ENCODE measurements at places on chromosomes 1 and 21. TPM values are rescaled to one million over a fixed set of nuclear protein-coding genes. Genes with fewer than 3 reads are reported as not detected.

DNA sequence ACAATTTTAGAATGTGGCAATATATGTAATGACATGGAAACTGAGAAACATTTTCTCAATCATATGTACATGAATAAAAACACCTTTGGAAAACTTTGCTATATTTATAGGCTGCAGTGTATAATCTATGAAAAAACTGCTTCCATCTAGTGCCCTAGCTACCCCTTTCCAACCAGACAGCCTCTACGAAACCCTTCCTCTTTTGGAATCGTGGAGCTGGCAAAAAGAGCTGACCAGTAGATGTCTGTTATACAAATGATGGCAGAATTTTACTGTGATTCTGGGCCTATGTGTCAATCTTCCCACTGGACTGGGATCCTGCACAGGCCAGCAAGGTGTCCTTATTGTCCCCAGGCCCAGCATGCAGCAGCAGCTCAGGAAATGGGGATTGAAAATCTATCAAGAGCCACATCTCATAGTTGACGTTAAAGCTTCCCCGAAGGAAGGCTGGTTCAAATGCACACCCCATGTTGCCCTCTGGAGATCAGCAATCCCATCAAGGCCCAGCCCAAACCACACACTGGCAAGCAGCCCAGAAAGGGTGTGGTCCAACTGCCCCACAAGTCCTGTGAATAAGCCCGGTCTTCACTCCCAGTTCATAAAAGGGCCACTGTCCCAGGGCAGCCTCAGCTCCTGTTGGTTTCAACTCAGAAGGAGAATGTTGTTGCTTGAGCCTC lies 8.8 kb upstream of the FAM20B start:
- peak; percentile 94 for DNase-seq

GRCh38 chr1:7224644-7225043 lies 439.4 kb downstream of the CAMTA1 start:
- no peak for DNase-seq

GRCh38 chr1:236543065-236543669 lies 19.4 kb downstream of the LGALS8 start:
- DNase-seq = no peak

DNA sequence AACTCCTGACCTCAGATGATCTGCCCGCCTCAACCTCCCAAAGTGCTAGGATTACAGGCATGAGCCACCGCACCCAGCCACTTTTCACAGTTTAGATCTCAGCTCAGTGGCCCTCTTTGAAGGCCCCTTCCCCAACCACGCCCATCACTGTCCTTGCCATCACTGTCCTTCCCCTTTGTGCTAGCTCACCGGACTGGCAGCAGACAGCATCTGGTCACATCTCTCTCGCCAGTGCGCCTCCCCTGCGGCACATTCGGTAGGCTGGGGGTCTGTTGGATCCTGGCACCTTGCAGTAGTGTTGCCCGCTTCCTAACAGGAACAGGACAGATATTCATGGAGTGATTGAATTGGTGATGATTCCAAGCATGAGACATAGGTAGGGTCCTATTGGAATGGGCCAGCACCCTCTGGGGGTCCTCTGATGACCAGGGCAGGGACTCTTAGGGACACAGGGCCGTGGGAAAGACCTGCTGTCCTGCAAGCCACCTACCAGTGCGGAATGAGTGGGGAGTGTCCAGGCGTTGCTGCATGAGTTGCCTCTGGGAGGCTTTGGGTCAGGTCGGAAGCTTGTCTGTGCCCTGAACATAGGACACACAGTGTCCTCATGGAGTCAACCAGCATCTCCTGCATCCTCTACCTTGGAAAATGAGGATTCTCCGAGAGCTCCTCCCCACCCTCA lies 178.8 kb upstream of the VAMP3 start:
- DNase-seq = no peak

DNA sequence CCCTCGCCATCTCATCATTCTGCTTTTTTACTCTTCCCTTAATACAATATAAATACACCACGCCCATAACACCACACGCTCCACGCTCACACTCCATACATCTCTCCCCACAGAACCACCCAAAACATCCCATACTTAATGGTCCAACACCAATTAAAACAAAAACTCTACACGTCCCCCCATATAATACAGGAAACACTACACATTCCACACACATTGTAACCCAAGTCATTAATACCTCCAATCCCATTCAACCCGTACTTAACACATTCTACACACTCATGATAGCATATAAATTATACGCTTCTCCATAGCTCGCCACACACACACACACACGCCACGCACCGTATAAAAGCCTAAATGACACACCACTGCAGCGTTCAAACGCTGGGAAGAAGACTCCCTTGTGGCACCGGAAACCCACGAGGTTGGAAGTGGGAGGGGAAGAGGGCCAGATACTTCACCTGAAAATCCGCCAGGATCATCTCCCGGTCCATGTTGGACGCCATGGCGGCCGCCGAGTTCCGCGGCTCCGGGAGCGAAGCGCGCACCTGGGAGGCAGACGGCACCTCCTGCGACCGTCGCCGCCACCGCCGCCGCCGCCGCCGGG lies 659 bp downstream of the FAF1 start:
- no peak for DNase-seq

DNA sequence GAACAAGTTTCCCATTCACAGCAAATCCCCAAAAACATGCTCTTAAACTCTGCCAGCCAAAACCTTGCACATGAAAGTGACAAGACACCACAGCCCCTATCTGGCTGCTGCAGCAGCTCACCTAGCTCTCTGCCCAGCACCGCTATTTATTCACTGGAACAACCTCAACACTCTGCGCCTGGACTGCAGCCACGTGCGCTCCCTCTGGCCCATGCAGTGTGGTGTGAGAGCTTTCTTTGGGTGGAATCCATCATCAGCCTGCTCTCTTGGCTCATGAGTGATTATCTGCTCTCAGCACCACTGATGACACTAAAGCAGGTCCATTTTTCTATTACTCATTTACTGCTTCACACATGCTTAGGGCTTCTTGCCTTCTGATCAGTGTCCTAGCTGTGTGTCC lies 11.4 kb downstream of the KCNJ6 start:
- DNase-seq = no peak

- peak; percentile 7 for DNase-seq
Measured at GRCh38 chr1:220966881-220967611, 87.8 kb downstream of the HLX start.

DNA sequence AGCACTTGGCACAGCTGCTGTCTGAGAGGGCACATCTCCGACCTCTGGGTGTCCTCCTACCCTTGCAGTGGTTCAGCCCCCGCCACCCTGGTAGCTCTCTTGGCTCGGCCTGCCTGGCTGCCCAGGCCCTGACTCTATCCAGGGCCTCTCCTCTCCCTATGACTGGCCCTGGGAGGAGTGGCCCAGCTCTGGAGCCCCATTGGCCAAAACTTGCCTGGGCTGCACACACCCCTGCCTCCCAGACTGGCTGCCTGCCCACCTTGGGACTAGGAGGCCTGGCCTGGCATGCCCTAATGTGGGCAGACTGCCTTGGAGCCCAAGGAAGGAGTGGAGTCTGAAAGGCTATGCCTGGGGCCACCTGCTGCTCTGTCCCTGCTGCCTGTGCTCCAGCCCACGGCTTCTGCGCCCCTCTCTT lies 33.6 kb downstream of the ACOT11 start:
- peak; percentile 91 for DNase-seq

DNA sequence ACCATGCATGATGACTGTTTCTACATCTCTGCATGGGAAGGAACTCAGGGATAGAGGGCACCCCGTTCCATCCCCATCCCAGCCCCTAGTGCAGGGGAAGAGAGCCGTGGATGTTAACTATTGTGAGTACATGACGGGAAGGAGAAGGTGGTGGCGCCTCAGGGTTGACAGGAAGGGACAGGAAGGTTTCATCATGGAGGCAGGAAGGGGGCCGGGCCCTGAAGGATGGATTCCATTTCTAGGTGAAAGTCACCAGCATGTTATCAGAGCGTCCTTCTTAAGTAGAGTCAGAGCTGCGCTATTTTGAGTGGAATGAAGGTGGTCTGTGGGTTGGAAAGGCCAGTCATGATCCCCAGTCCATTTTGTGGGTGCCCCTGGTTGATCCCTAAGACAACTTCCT lies 25.1 kb upstream of the ZNF648 start:
- DNase-seq = no peak

The CHIA gene
- 8.1 TPM for total RNA-seq

The C2CD2 gene
- total RNA-seq = 30.8 TPM

The ANKRD35 gene
- not detected for total RNA-seq

The HUNK gene
- total RNA-seq = not detected
